ENCODE measurements at places on chromosomes 13 and 19.

DNA sequence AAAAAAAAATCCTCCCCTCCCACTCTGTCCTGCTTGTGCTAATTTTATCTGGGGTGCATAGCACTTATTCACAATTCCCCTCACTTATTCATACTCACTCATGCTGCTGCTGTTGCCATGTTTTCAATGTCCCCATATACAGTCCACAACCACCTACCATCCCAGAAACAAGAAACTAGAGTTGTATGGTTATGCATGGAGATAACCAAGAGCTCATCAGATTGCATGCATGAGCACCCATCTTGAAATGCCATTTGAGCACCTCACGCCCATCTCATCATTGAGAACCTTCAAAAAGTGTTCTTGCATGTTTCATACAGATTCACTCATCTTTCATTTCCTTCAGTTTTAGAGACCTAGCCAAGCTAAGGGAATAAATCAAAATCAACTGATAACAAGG, 15.1 kb upstream of the N4BP2L2 start:
- no peak for DNase-seq

GRCh38 chr13:46759846-46760245, 37.1 kb downstream of the ESD start:
- no peak for DNase-seq

DNA sequence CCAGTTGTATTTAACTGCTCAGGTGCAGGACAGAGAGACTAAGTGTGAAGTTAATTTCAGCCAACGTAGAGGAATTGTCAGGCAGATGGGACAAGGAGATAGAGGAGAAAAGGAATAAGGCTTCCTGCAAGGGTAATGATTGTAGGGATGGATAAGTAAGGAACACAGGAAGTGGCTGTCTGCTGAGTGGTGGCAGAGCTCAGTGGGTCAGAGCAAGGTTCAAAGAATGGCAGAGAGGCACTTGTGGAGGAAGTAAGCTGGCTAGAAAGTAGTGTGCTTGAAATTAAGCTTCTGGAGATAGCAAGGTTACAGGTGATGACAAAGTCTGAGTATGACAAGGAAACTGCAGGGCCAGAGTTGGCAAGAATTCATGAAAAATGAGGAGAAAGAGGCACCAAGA, 47.9 kb downstream of the USPL1 start:
- DNase-seq, result no peak

DNA sequence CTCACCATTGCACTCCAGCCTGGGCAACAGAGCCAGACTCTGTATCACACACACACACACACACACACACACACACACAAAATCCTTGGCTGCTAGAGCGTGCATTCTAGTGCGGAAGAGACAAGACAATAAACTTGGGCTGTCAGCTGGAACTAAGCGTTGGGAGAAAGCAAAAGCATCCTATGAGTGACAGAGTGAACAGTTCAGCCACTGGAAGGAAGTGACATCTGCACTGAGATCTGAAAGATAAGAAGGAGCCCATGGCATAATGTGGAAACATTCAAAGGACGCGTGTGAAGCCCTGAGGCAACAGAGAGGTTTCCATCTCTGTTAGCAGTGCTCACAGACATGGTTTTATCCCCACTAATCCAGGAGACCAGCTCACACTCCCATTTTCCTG, 3.5 kb upstream of the SLC1A5 start:
- DNase-seq, result no peak

DNA sequence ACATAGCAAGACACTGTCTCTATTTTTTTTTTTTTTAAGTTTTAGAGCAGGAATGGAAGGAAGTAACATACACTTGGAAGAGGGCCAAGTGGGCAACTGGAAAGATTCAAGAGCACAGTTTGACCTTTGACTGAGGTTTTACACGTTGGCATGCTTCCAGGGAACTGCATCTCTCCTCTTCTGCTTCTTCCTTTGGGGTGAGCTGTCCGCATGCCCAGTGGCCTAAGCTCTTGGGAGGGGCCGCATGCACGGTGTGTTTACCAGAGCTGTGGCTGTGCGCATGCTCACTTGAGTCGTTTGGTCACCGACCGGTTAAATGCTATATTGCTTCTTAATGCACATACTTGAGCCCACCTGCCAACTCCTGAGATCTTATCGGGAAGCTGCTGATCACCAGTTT, 727.7 kb downstream of the UQCRFS1 start:
- no peak for DNase-seq

DNA sequence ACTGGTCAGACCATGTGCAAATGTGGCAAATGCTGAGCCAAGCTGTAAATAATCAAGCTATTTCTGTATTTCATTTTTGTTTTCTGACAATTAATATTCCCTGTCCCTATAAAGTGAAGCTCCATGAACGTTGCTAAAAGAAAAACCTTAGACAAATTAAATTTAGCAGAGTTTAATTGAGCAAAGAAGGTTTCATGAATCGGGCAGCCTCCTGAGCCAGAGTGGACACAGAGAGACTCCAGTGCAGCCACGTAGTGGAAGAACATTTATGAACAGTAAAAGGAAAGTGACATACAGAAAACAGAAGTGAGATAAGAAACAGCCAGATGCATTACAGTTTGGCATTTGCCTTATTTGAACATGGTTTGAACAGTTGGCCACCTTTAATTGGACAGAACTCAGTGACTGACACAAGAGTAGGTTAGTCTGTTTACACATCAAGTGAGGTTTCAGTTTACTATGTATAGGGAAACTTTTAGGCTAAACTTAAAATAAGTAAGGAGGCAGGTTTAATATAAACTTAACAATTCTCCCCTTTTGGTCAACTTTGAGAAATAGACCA, 69.7 kb downstream of the UFM1 start:
- DNase-seq, result no peak

- DNase-seq, result no peak
Measured at GRCh38 chr13:99702687-99703319, 201.5 kb downstream of the TM9SF2 start.

GRCh38 chr19:46471116-46471733, at the start of gene PNMA8A:
PNMA8A (minus strand) TSS chr19:46471563; CDS start chr19:46471035, 528 bp downstream.
- DNase-seq, result no peak

DNA sequence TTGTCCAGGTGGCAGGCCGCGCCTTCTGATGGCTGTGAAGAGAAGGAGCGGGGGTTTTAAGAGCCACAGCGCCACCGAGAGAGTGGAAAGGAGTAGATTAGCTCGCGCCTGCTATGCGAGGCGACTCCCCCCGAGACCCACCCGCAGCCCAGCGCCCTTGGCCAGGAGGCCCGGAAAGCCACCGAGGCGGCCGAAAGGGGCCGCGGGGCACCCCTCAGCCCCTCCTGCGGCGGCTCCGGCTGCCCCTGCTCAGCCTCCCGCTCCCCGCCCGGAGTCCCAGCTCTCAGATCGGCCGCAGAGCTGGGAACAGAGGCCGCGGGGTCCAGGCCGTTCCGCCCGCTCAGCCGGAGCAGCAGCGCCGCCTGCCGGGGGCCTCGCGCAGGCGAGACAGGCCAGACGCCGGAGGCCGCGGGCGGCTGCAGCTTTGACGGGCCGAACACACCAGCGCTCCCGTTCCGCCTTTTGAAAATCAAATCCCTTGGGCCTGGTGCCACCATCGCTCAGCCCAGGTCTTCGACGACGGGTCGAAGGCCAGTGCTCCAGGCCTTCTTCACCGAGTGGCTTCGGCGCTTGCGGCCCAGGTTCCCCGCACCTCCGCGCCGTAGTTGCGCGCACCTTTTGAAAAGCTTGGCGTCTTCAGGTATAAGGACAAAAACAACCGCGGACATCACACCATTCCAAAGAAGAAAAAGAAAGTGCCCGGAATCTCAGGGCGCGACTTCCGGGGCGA, 15.3 kb downstream of the CDX2 start:
- no peak for DNase-seq

- no peak for DNase-seq
Measured at GRCh38 chr13:23632741-23633140, 62.5 kb downstream of the TNFRSF19 start.
